ENCODE measurements at places on chromosomes 5 and 9. TPM values are rescaled to one million over a fixed set of nuclear protein-coding genes. Genes with fewer than 3 reads are reported as not detected.

Gene PPP2CA
- polyA plus RNA-seq: 225 TPM

DNA sequence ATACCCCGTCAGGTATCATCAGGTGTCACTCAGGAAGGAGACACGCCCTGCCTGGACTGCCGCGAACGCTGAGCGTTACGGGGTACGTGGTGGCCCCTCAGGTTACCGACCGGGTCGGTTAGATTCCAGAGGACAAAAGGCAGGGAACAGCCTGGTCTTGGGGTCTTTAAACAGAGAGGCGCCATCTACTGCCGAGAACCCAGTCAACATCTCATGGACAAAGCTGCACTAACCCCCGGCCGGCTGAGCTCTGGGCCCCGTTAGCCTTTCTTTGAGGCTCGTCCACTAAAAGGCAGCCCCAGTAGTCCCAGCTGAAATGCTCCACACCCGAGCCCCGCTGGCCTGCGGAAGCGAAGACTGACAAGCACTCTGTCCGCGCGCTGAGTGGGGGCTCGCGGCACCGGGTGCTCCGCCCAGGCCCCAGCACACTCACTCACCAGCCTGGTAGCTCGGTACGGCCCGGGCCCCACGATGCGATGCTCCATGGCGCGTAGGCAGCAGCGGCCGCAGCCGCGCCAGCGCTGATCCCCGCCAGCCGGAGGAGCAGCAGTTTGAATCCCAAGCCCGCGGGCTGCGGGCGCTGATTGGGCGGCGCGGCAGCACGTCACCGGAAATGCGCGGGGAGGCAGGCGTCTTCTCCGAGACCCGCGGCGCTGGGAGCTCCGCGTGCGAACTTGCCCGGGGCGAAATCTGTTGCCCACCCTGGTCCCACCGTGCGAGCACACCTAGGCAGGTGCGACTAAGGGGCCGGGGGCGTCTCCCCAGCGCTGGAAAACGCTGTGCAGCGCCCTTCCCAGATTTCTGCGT is at the start of gene DEPDC1B:
TSS of gene DEPDC1B (minus strand) at position 558 of the 807 bp plus-strand sequence. CDS start at position 485, 73 bp downstream.
- peaks cover 2% of the 10 kb centered on the region for H3K27me3 ChIP-seq
- H3K4me1 ChIP-seq: peaks cover 26% of the 10 kb centered on the region
- peak within 1 kb of the TSS; percentile 94 for H3K4me3 ChIP-seq
- peak; percentile 83 for DNase-seq
- H3K36me3 ChIP-seq: no peaks in the 10 kb centered on the region
- peak within 1 kb of the TSS; percentile 76 for H3K27ac ChIP-seq

GRCh38 chr5:35778259-35778769 is 78.4 kb upstream of the IL7R start:
- H3K36me3 ChIP-seq: no peaks in the 10 kb centered on the region
- DNase-seq: no peak
- no peak overlapping the region for H3K4me3 ChIP-seq
- H3K27ac ChIP-seq: no peak overlapping the region
- peaks cover 4% of the 10 kb centered on the region for H3K4me1 ChIP-seq

DNA sequence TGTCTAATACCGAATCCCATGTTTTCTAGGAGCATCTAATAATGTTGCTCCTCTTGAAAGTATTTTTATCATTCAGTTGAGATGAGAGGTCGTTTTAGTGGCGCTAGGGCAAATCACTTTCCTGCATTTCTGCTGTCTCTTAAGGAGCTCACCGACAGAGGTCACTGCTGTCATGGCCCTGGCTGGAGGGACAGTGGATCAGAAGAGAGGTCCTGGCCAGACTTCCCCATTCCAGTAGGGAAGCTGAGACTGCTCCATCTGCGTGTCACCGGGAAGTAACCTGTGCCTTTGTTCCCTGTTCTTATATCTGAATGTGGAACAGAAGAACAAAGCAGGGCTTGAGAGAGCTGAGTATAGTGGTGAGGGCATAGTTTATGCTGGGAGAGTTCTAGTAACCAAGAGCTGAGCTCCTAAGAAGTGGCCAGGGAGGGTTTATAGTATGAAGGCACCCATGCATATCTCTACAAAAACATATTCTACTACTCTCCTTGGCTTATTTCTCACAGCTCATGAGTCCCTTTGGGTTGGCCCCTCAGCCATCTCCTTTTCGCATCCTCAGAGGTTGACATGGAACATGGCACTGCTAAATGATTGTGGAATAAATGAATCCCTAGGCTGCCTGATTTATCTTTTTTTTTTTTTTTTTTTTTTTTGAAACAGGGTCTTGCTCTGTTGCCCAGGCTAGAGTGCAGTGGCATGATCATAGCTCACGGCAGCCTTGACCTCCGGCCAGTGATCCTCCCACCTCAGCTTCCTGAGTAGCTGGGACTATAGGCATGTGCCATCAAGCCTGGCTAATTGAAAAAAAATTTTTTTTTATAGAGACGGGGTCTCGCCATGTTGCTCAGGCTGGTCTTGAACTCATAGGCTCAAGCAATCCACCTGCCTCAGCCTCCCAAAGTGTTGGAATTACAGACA is 27.2 kb downstream of the ATP6V0E1 start:
- H3K4me3 ChIP-seq: no peak overlapping the region
- H3K27me3 ChIP-seq: no peaks in the 10 kb centered on the region
- peaks cover 46% of the 10 kb centered on the region for H3K4me1 ChIP-seq
- peak overlapping the region; percentile 6 for H3K27ac ChIP-seq
- H3K36me3 ChIP-seq: no peaks in the 10 kb centered on the region

- peaks cover 1% of the 10 kb centered on the region for H3K27me3 ChIP-seq
- no peak for DNase-seq
- H3K4me1 ChIP-seq: no peaks in the 10 kb centered on the region
- no peak overlapping the region for H3K27ac ChIP-seq
- H3K36me3 ChIP-seq: no peaks in the 10 kb centered on the region
Measured at GRCh38 chr9:5493679-5494511, 16.4 kb upstream of the PDCD1LG2 start.

- DNase-seq: no peak
- no peaks in the 10 kb centered on the region for H3K4me1 ChIP-seq
- no peak overlapping the region for H3K4me3 ChIP-seq
Measured at GRCh38 chr9:79023134-79023580, 548.6 kb upstream of the TLE4 start.

GRCh38 chr5:180808461-180809000 is 5.9 kb upstream of the MGAT1 start:
- peaks cover 21% of the 10 kb centered on the region for H3K27me3 ChIP-seq
- H3K4me3 ChIP-seq: peak overlapping the region; percentile 87
- H3K4me1 ChIP-seq: peaks cover 78% of the 10 kb centered on the region
- H3K36me3 ChIP-seq: peaks cover 3% of the 10 kb centered on the region
- H3K27ac ChIP-seq: peak overlapping the region; percentile 96

- no peak overlapping the region for H3K27ac ChIP-seq
- H3K36me3 ChIP-seq: peaks cover 9% of the 10 kb centered on the region
- H3K4me3 ChIP-seq: no peak overlapping the region
- DNase-seq: no peak
- no peaks in the 10 kb centered on the region for H3K4me1 ChIP-seq
Measured at GRCh38 chr5:127993476-127993875, 90.1 kb upstream of the SLC12A2 start.

Data from immature natural killer cell (primary cell).